ENCODE measurements at places on chromosomes 12 and 14.

GRCh38 chr14:104732355-104732804, 8.4 kb downstream of the ADSS1 start:
- DNase-seq, result no peak

- DNase-seq, result no peak
Measured at GRCh38 chr14:100588671-100589070, 1.5 kb upstream of the BEGAIN start.

DNA sequence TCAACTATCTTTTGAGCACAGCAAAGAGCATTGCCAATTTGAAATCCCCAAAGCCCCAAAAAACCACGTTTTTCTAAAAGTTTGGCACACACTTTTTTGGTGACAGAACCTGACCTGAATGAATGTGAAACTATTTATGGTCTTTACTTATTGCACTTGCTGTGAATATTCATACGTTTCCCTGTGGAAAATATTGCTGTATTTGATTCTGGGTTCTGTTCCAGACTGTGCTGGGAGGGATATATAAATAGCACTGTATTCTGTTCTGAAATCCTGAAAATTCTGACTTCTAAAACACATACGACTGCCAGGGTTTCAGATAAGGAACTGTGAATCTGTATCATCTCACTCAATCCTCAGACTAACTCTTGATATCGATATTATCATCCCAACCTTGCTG, 35.1 kb downstream of the NR1H4 start:
- no peak for DNase-seq

DNA sequence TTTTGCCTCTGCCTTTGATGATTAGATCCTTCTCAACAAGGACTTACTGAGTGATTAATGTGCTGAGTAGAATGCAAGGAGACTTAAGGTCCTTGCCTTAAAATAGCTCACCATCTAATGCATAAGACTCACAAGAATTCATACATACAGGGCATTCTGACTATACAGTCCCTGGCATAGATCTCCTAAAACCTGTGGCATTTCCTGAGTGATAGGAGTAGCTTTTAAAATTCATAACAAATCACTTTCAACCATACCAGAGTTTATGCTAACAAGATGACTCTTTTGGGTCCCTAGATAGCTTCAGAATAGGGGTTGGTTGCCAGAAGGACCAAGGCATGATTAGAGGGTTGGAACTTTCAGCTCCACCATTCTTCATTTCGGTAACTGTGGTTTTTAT, 48.8 kb downstream of the STXBP6 start:
- peak; percentile 74 for DNase-seq

DNA sequence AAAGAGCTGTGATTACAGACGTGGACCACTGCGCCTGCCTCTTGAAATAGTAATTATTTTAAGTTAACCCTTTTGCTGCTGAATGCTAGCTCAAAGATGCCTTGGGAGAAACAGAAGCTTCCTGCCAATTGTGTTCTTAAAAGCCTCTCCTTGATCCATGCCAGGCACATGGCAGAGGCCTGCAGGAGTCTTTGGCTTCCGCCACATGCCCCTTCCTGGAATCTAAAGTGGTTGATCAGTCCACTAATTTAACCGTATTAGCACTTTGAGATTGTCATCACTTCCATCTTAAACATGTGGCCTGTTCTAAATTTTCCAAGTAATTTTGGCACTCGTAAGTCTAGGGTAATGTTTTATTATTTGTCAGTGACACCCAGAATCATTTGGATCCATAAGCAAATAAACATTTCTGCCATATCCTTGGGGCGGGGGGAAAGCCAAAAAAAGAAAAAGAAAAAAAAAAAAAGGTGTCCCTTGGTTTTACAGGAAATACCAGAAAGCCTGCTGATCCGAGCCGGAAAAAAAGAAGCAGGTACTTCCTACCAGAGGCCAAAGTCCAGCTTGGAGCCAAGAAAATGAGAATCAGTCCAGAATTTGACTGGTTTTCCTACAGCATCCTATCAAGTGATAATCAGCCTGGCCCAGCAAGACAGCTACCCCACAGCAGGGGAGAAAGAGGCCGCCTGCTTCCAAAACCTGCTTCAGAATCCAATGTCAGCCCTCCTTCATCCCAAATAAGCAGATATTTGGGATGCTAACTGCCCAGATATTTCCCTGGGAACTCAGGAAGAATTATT, 104.8 kb downstream of the KCNK10 start:
- no peak for DNase-seq

- no peak for DNase-seq
Measured at GRCh38 chr12:47808050-47808449, 11.7 kb downstream of the HDAC7 start.

DNA sequence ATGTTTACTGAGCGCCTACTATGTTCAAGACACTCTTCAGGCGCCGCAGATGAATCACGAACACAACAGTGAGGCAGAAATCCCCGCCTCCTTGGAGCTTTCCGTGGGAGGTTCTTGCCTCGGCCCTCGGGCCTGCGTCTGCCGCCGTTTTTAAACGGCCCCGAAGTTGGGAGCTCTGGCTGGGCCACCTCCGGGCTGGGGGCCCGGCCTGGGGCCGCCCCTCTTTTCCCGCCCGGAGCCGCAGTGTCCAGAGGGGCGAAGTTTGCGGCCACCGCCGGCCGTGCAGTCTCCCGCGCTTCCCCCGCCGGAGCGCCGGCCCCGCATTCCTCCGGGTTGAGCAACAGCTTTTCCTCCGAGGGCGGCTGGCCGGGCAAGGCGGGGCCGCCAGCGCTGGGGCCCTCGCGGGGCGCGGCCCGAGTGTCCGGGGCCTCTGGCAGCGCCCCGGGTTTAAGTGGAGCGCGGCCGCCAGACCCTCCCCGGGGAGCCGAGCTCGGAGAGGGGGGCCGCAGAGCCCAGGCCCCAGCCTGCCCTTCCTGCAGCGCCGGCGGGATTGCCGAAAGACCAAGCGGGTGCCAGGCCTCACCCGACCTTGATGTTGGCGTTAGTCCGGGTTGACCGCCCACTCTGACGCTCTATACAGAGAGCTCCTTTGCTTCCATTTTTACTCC, 18.7 kb upstream of the CTDSP2 start:
- DNase-seq, result peak; percentile 69

- DNase-seq, result no peak
Measured at GRCh38 chr12:7937833-7938506, 2.0 kb upstream of the SLC2A3 start.

- no peak for DNase-seq
Measured at GRCh38 chr14:65226824-65227604, 124.7 kb upstream of the MAX start.

DNA sequence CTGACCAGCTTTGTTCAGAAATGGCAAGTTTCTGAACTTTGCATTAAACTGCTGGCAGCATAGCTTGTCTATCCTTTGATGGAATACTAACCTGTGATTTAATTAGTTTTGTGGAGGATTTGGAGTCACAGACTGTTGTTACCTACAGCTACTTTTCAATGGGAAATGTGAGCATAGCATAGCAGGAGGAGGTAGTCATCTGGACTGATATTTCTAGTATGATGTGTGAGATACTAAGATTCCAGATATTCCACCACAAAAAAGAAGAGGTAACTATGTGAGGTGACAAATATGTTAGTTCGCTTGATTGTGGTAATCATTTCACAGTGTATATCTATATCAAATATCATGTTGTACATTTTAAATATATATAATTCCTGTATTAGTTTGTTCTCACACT, 833.0 kb downstream of the SLC6A15 start:
- no peak for DNase-seq

DNA sequence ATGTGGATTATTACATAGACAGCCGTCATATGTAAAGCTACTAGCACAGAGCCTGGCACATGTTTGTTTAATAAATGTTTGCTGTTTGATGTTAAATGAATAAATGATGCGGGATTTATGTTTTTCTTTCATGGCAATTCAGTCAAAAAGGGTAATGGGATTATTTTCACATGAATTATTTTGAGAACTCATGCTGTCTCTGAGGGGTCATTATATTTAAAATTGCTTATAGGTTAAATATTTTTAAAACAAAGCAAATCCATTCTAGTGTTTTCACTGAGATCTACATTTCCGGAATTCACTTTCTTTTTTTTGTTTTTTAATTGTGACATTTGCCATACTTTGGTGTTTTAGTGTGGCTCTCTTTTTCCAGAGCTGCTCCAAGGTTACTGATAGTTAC, 5.3 kb downstream of the RAB21 start:
- DNase-seq, result no peak

- peak; percentile 39 for DNase-seq
Measured at GRCh38 chr12:95532851-95533250, 18.4 kb downstream of the USP44 start.

DNA sequence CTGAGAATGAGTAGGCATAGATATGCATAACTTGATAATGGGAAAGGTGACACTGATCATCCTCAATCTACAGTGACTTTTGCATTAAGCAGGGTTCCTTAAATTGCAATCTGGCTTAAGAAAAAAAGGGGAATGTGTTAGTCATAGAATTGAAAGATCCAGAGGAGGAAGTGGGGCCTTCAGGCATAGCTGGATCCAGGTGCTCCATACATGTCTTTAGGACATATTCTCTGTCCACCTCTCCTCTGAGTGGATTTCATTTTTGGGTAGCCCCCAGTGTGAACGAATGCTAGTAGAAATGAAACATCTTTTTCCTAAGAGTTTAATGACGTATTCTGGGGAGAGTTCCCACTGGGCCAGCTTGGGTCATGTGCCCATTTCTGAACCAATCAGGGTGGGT, 27.6 kb downstream of the CCDC63 start:
- no peak for DNase-seq

- DNase-seq, result no peak
Measured at GRCh38 chr12:11500188-11500860, 105.0 kb upstream of the PRB2 start.

GRCh38 chr12:19215115-19215514, 85.6 kb downstream of the PLEKHA5 start:
- DNase-seq, result no peak

DNA sequence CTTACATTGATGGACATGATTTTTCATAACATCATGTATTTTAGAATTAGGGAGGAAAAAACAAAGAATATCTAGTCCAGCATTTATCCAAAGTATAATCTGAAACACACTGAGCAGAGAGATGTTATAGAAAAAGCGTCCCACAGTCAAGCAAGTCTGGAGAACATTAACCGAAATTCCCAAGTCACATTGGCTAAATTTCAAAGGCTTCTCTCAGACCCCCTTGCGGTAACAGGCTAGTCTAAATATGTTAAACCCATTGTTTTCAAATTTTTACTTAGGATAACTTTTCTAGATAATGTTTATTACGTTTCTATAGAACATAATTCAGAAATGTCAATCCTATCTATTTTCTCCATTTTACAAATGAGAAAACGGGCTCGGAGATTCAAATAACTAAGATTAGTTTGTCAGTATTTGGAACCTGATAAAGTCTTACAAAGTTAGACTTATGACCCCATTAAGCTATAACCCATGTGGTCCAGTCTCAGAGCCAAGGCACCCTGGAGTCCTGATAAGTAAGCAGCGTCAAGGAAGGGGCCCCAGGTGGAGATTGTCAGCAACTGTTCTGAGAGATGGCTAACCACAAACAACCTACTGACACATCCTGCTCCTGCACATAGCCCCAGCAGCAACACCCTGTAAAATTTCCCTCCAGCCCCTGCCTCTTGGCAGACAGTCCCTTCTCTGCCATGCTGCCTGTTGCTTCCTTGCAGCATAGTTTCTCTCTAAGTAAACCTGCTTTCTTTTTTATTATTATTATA, 220.6 kb upstream of the TMEM260 start:
- no peak for DNase-seq

DNA sequence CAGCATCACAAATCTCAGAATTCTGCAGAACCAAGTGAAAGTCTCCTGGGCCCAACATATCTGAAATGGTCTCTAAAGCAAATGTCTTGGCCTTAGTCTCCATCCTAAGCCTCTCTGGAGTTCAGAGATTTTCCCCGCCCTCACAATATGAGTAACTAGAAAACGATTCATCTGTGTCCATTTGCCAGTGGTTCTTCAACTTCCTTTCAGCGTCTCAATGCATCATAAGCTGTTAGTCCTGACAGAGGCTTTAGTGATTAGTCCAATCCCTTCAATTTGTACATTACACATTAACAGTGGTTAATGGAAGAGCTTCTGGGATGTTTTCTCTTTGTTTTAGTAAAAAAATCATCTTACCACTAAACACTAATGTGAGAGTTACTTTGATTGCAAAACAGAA, 17.4 kb downstream of the NPC2 start:
- DNase-seq, result no peak

DNA sequence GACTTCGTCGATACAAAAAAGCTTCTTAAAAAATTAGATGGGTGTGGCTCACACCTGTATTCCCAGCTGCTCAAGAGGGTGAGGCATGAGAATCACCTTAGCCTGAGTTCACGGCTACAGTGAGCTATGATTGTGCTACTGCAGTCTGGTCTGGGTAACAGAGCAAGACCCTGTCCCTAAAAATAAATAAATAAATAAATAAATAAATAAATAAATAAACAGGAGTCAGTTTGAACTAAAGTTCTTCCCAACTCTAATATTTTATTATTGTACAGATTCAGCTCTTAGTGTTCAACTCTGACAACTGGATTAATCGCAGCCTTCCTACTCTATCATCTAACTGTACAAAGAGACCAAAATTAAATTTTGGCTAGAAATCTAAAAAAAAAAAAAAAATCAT, 12.7 kb upstream of the CLIP1 start:
- no peak for DNase-seq

GRCh38 chr12:53949631-53950436, 4.9 kb upstream of the HOXC12 start:
- no peak for DNase-seq

- DNase-seq, result no peak
Measured at GRCh38 chr12:91123236-91123916, 12.1 kb upstream of the LUM start.

DNA sequence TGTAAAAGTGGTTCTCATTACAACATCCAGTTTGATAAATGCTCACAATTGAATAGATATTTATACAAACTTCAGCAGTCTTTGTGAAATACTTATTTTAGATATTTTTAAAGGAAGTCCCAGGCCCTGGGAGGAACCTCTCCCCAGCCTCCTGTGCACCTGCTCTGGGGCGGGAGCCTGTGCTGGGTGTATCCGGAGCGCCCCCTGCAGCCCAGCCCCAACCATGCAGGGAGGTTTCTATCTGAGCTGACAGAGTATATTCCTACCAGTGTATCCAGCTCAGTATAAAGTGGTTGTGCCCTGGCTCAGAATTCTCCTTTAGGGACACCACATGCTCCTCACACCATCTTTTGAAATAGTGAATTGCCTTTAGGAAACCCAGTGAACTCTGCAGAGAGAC, 851.8 kb downstream of the TMEM121 start:
- DNase-seq, result no peak

DNA sequence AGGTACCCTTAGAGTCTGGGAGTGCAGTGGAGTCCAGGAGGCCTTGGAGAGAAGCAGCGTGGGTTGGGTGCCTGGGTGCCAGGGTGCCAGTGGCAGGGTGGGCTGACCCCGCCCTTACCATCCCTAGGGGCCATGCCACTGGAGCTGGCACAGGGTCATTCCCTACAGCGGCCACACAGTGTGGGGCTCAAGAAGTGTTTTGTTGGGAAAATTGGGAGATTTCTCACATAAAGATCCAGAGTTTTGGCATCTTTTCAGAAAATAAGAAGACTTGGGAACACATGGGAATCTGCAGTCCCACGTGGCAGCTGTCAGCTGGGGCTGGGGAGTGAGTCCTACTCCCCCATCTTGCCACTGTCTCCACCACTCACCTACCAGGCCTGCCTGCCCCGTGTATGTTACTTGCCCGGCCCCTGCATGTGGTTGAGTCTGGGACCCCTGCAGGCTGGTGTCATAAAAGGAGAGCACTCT, 4.2 kb downstream of the VASH1 start:
- DNase-seq, result no peak

- no peak for DNase-seq
Measured at GRCh38 chr12:126492181-126492580, 1426.9 kb downstream of the AACS start.

GRCh38 chr12:104519190-104520019, 62.7 kb downstream of the CHST11 start:
- no peak for DNase-seq
